ENCODE measurements at places on chromosomes 11 and 22.

DNA sequence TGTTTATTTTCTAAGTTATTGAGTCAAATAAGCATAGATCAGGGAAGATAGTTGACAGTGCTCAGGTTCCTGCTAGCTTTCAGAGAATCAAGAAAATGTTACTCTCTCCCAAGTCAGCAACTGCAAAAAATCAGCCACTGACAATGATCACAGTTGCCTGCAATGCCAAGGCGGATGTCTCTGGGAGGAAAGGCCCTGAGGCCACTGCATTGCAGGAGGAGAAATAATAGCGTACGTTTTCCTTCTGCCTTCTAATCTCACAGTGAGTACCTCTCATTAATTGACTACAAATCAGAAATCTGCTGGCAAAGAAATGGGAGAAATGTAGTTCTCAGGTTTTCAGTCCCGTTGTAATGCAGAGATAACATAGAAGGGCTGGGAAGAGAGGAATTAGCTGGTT lies 54.0 kb upstream of the SPON1 start:
- no peak for DNase-seq

GRCh38 chr22:17786435-17787161 lies 12.3 kb upstream of the BID start:
- no peak for DNase-seq

GRCh38 chr22:40425082-40425481 lies 54.7 kb downstream of the SGSM3 start:
- DNase-seq, result no peak

DNA sequence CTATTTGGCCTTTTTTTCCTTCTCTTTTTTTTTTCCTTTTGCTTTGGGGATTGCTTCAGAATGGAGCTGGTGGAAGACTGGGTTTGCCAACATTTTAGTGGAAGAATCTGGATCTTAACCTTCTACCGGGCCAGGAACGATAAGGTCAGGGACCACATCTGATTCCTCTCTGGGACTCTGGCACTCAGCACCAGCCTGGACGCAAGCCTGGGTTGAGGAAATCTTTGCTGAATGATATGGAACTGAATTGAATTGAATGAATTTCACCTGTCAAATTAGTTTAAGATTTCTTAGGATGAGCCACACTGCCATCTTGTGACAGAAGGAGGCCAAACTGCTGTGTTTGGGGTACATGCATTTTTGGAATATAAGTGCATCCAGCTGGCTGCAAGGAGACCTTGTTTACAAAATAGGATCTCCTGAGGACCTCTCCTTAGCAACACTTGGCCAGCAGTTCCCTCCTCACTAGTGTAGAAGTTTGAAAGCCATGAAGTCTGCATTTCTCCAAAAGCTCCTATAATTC lies 30.4 kb downstream of the TPBGL start:
- DNase-seq, result no peak

- no peak for DNase-seq
Measured at GRCh38 chr22:23250056-23250784, 69.9 kb downstream of the BCR start.

- peak; percentile 73 for DNase-seq
Measured at GRCh38 chr22:41998361-41999261, at the start of gene WBP2NL. Gene WBP2NL, plus strand, starts transcription at chr22:41998788. Its CDS starts 31 bp downstream, at chr22:41998819.

- DNase-seq, result no peak
Measured at GRCh38 chr11:75734491-75735180, 17.0 kb downstream of the MOGAT2 start.

- DNase-seq, result no peak
Measured at GRCh38 chr11:50220651-50221050, 188.0 kb downstream of the OR4C45 start.

GRCh38 chr22:37079158-37079557 lies 27.6 kb downstream of the KCTD17 start:
- DNase-seq, result no peak

- DNase-seq, result no peak
Measured at GRCh38 chr11:134425816-134426536, 13.9 kb upstream of the B3GAT1 start.

DNA sequence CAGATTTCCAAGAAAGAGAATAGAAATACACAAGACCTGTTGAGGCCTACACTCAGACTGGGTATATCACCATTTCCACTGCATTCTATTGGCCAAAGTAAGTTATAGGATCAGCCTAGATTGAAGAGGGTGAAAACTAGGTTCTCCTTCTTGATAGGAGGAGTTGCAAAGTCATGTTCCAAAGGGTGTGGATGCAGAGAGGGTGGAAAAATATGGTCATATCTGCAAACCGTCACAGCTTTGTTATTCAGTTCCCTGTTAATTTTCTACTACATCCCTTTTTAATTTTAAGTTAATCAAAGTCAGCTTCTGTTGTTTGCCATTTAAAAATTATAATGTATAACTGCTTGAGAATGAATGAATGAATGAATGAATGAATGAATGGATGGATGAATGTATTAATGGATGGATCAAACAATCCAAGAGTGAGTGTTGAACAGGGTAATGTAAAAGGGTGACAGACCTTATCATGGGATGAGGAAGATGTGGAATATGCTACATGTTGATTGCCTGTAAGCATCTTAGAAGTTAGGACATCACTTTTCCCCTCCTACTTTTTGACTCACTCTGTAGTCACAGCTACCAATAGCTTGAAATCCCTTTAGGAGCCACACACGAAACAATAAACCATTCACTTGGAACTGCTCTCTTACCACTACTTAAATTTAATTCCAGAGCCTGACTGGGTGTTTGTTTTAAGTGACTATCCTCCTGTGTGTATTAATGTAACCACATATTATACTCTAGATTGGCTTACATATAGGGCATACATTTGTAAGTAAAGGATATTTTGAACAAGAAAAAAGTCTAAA lies 121.5 kb downstream of the CCDC34 start:
- no peak for DNase-seq

Data from GM19239 (cell line).